ENCODE measurements at places on chromosomes 2 and 18.
A peak's percentile ranks its signal among the peaks of the same experiment; 100 is the strongest.

DNA sequence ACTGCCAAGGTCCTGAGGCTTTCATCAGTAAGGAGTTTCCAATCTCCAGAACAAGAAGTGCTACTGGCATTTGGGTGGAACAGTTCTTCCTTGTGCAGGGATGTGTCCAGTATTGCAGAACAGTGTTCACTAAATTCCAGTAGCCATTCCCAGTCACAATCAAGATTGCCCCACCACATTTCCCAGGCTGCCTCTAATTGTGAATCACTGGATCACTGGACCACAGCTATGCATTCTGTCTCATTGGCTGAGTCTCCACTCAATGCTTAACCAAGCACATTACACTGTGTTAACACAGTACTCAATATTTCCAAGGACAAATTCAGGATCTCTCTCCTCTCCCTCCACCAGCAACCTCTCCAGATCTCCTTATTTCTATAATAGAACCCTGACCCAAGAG, 160.2 kb upstream of the CCDC150 start:
- no peak for DNase-seq

GRCh38 chr18:79485788-79486355, 90.1 kb downstream of the NFATC1 start:
- no peak for DNase-seq

DNA sequence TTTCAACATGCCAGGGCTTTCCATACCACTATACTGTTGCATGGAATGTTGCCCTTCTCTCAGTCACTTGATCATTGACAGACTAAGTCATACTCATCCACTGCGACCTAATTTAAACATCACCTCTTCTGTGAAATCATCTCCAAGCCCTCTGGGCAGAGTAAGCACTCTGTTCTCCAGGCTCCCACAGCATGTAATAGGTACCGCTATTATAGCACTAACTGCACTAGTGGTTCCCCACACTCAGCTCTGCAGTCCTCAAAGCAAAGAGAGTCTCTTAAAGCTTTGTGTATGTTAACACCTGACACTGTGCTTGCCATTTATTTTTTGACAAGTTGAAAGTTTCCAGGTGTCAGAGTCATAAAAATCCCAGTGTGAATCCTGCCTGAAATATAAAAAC, 947.2 kb downstream of the ERBB4 start:
- DNase-seq = no peak

DNA sequence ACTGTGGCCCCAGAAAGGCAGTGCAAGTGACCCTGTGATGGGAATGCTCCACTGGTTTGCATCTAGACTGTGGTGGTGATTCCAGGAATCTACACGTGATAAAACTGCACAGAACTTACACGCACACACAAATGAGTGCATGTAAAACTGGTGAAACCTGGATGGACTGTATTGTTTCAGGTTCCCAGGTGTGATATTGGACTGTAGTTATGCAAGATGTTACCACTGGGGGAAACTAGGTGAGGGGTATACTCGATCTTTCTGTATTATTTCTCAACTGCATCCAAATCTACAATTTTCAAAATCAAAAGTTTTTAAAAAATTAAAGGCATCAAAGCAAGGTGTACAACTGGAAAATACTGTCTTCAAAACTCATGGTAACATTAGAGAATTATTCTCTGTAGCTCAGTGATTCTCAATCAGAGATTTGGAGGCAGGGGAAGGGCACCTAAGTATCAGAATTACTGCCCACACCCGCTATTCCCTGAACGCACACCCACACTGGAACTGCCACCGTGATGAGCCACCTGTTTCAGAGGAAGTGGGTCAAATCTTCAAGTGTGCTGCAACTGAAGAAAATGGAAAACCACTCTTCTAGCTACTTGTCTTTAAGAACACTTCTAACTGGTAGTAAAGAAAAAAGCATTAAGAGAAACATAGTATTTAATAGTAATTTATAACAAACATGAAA, 26.7 kb downstream of the PTPN2 start:
- DNase-seq = peak; percentile 19

DNA sequence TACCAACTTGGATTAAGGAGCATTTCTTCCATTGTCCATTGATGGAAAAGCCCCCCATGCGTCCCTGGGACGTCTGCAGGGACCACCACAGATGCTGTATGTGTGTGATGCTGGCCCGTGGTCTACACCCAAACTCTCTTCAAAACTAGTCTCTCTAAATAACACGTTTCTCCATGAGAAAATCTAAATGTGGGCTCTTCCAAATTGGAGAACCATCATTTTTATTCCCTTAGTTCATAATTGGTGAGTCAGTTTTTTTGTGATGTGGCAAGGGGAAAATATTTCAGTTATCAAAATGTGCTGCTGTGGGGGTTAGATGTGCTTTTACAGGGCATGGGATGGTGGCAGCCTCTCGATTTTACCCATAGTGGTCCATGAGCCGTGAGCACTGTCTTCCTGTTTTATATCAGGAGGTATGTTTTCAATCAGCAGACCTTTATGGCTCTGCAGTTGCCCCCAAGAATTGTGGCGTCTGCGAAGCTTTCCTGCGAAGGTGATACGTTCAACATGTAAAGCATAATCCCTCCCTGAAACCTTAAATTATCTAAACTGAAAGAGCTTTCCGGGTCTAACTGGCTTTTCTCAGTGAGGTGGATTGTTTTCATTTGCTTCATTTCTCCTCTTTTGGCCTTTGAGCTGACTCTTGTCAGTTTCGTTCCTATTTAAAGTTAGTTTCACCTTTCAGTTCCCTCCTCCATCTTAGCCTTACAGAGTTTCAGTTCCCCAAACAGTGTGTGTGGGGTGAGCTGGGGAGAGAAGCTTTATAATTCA, 78.4 kb downstream of the SETBP1 start:
- DNase-seq = no peak

DNA sequence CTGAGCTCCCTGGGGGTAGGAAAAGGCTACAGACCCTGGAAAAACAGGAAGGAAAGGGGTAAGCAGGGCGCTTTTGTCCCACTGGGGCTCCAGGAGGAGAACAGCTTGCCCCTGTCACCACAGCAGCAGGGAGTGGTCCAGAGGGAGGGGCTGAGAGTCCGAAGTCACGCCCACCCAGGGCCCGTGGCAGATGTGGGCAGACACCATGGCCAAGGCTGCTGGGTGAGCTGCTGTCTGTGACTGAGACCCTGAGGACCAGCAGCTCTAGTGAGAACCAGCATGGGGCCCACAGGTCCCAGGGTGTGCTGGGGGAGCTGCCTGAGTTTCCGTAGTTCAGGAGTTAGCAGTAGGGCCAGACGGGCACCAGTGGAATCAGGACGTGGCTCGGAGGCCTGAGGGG, 162.0 kb downstream of the SPP2 start:
- DNase-seq = no peak

DNA sequence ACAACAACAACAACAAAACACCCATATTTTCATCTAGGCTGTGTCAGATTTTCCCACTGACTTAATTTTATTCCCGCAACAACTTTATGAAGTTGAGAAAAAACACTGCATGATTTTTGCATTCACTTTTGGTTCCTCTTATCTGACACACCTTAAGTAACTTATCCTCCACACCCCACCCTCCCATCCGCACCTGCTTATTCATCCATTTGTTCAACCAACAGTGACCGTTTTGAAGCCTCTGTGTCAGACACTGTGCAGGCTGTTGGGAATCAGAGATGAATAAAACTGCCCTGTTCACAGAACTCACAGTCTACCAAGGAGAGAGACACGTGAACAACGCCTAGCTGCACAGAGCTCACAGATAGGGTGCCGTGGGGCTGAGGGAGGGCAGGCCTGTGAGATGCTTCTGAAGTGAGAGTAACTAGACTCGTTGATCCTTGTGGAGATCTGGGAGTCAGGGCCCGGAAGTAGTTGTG, 7.4 kb downstream of the CNNM4 start:
- no peak for DNase-seq

DNA sequence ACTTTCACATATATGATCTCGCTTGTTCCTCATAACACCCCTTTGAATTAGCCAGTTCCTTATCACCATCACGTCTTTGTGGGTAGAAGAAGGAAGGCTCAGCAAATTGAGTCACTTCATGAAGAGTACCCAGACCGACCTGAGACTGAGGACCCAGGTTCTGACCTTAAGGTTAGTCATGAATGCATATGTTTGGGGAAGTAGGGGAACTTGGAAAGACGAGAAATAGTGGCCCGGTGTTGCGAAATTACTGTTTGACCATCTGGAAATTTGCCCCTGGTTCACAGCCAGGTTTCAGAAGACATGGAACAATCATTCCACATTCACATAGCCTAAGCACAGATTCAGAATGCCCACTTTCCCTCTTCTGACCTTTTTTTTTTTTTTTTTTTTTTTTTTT, 59.8 kb downstream of the MEIS1 start:
- no peak for DNase-seq

- no peak for DNase-seq
Measured at GRCh38 chr2:215899141-215900074, 113.9 kb downstream of the MREG start.

GRCh38 chr2:100704156-100704555, 115.8 kb upstream of the NPAS2 start:
- DNase-seq = no peak

- no peak for DNase-seq
Measured at GRCh38 chr2:8728305-8729015, 46.6 kb downstream of the ID2 start.

All from DMS79 treated with DMSO at 0.1 percent for 48 hours (cell line).